ENCODE measurements at places on chromosomes 11 and 22.

- no peak for DNase-seq
Observed at GRCh38 chr11:64996710-64997380, at the start of gene BATF2. TSS of gene BATF2 (minus strand) at chr11:64996971. CDS start at chr11:64996914, 57 bp downstream.

GRCh38 chr11:123061403-123062157, at the start of gene HSPA8:
TSS of gene HSPA8 (minus strand) at chr11:123062136. CDS start at chr11:123061324, 812 bp downstream.
- DNase-seq: peak; percentile 65

DNA sequence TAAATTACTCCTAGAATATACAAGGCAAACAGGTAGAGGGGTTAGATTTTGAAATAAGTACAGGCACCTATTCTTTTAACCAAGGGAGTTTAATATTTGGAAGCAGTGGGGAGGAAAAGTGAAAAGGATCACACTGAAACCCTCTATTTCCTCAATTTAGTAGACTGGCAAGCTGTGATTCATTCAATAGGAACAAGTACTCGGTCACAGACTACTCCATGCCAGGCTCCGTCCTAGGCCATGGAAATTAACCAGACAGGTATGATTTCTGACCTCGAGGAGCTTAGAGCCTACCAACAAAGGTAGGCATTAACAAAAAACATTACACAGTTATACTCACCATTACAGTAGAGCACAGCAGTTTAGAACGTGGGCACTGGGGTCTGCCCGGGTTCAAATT, 40.9 kb downstream of the SIK3 start:
- no peak for DNase-seq

DNA sequence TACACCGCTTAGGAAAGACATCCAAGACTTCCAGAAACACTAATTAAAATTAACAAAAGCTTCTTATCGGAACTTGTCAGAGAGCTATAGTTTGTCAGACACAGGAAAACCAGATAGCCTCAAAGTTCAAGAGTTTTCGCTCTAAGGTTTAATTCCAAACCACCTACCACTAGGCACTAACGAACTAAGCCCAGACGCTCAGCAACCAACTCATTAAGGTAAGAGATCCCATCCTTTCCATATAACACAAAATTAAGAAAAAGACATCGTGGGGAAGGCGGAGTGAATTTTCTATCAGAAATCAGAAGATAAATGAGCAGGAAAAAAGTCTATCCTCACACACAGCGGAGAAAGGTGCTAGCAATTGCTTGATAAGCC, 382 bp downstream of the IMMP1L start:
- DNase-seq: no peak

DNA sequence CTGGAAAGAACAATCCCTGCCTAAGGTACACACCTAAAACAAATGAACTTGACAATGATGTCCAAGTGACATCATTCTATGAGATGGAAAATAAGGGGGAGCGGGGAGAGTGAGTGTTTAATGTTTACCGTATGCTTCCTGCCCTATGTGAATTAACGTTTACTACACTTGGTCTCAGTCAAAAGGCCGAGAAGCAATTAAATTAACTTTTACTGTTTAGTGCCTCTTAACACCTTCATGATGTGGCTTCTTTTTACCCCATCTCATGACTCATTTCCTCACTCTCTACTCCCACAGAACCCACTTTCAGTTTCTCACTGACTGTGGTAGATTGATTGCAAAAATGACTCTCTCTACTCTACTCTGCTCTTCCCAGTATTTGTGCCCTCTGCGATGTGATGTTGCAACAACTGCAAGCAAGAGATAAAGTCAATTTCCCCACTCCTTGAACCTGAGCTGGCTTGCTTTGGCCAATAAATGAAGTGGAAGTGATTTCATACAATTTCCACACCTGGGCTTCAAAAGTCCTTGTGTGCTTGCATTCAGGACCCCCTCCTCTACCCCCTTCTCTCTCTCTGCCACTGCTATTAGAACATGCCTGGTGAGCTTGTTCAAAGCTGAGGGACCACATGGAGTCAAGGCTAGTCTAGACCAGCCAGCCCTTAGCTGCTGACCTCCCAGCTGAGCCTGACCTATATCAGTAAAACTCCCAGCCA, 11.6 kb upstream of the ALKBH3 start:
- no peak for DNase-seq

GRCh38 chr11:124415356-124415923, 9.2 kb downstream of the OR8B4 start:
- no peak for DNase-seq

DNA sequence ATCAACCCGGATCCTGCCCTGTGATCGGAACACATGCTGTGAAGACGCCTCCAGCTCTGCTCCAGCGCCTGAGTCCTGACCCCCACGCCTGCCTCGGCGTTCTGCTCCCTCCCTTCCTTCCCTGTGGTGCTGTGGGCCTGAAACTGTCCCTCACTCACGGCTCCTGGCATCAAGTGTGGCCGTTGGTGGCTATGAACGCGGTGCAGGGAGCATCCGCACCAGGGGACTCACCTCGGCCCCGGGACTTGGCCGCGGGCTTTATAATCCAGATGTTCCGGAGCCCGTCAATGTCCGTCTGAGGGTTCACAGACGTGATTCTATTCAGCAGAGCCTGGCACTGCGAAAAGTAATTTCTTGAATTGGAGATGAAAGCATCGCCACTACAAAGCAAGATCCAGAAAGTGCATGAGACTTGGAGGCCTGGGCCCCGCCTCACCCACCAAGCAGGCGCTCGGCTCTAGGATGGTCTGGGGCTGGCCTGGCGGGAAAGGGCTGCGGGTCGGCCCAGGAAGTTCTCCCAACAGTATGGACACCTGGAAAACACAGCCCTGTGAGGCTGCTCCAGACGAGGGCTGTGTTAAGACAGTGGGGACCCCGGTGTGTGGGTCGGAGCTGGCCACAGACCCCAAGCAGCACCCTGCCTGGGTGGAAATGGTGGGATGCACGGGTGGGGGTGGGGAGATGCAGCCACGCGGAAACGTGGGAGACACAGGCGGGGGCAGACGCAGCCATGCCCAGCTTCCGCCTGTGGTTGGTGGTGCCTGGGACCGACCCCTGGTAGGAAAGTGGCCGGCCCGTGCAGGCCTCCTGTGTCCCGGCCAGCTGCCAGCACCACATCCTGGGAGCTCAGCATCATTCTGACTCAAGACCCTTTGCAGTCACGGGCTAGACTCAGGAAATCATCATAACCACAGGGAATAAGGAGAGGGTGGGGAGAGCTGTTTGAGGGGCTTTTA, 21.8 kb upstream of the IL17REL start:
- DNase-seq: no peak

- DNase-seq: no peak
Observed at GRCh38 chr11:116136987-116137674, 632.9 kb upstream of the CADM1 start.

DNA sequence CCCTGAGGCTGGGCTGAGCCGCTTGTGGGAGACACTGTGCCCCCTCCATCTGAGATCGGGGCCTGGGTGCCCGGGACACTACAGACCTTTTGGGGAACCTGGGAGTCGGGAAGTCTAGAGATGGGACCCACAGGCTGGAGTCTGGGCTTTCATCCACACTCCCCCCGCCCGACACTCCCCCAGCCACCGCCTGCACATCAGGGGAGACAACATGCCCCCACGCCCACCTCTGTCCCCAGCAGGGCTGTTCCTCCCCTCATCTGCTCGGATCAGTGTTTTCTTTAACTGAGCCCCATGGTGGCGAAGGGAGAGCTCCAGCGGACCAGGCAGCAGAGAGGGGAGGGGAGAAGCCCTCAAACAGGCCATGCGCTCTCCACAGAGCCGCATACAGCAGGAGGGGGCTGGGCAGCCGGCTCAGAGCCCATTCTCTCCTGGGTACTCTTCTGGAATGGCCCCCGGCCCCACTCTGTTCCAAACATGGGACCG, 174.7 kb downstream of the IGLL1 start:
- DNase-seq: no peak

DNA sequence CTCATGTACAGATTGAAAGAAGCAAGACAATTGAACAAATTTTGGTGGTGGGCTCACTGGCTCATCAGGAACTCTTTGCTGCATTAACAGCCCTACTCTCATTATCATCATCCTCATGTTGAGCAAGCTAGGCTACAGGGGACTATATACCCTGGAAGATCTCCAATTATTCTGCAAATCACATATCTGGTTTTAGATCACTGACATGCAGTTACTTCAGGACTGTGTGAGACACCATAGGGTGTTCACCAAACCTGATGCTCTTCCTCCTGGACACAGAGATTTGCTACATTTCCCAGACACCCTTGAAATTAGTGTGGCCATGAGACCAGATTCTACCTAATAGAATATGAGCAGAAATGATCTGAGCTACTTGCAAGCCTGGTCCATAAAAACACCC, 23.0 kb upstream of the ME3 start:
- DNase-seq: no peak

GRCh38 chr22:48760481-48761390, 1066.9 kb downstream of the BRD1 start:
- DNase-seq: no peak

DNA sequence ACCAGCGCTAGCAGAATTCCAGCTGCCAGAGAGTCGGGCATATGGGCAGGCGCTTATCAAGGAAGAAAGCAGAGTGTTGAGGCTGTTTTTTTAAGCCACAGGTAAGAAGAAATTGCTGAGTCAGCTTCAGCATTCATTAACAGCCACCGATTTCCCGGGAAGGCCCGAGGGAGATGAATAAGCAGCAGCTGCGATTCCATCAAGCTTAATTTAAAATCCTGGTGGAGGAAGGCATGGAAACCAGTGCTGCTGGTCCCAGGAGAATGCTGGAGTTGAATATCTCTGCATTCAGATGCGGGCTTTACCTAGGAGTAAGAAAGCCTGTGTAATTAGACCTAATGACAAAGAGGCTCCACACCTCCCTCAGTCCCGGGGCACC, 168.8 kb downstream of the BRD1 start:
- no peak for DNase-seq

GRCh38 chr11:68130121-68130520, 8.9 kb upstream of the CHKA start:
- no peak for DNase-seq

DNA sequence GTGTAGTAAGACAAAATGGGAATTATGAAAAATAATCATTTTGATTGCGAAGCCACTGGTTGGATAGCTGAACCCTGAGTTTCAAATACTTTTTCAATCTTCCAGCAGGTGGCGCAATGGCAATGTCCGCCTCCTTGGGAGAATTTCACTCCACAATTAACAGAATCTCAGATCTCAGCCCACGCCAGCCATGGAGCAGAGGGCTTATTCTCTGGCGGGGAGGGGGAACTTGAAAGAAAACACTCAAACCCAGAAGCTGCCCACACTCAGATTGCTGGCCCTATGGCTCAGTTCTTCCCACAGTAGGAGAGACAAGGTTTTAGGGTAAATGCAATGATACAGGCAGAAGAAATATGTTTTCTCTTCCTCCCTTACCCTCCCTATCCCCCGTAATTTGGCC, 38.7 kb upstream of the RCN1 start:
- DNase-seq: peak; percentile 2

DNA sequence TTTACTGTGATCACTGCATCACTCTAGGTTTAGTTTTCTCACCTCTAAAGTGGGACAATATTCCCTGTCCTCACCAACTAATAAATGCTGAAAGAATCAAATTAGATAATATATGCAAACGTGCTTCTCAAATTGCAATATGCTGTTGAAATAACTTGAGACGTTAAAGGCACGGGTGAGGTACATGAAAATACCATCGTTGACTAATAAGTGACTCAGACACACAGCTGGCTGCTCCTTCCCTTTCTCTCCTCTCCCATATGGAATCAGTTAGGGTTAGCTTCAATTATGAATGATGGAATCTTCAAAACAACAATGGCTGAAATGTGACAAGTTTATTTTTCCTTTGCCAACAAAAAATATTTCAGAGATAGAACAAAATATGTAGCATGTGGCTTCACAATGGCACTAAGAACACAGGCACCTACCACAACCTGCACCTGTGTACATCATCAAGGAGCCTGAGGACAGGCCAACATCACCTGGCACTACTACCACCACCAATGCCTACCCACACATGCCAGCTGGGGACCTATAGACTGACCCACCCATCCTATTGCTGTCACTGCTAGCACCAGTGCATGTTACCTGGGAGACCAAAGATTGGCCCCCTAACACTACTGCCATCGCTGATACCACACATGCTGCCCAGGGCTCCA, 13.7 kb downstream of the GDPD4 start:
- DNase-seq: no peak

GRCh38 chr22:20793748-20794649, 20.1 kb downstream of the SERPIND1 start:
- DNase-seq: no peak

- no peak for DNase-seq
Observed at GRCh38 chr11:89065066-89065465, 716 bp downstream of the GRM5 start.

DNA sequence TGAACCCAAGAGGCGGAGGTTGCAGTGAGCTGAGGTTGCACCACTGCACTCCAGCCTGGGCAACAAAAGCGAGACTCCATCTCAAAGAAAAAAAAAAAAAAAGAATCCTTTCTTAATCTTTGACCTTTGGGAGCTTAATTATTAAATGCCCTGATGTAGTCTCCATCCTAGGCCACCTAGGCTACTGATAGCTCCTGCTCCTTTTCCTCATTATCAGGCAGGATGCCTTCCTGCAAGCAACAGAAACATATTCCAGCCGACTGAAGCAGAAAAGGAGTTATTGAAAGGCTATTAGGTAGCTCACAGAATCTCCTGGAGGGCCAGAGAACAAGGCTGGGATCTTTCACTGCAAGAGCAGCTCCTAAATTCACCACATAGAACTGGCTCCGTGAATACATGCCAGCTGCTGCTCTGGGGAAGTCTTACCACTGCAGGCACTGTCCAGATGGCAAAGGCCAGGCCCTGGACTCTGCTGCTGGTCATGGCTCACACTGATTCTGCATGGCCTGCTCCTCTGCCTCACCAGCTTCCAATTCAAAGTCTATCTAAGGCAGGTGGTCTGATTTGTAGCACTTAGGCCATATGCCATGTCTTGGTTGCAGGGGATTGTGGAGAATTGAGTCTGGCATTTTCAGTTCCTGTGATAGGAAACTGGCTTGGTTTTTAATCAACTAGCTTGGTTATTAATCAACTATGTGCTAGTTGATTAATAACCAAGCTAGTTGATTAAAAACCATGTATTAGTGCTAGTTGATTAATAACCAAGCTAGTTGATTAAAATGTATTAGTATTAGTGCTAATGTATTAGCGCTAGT, 26.0 kb upstream of the POLD3 start:
- no peak for DNase-seq

DNA sequence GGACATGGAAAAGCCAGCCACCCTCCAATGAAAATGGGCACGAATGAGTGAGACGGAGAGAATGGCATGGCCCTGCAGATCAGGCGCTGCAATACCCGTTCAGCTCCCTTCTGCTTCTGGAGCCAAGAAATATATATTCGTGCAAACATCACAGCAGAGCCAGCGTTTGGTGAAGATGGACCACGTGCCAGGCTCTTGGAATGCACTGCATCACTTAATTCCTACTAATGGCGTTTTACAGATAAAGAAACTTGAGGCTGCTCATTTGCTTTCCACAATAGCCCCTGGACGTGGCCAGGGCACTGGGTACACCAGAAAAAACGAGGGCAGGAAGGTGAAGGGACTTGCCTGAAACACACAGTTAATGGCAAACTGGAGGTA, 1.6 kb upstream of the FXYD2 start:
- DNase-seq: no peak

GRCh38 chr11:64241241-64241490, 271 bp downstream of the FKBP2 start:
- peak; percentile 99 for DNase-seq

GRCh38 chr11:69468911-69469885, 12.3 kb upstream of the LINC01488 start:
- DNase-seq: no peak

- no peak for DNase-seq
Observed at GRCh38 chr11:62600367-62601121, 1.1 kb downstream of the MTA2 start.

GRCh38 chr11:7690648-7691047, 15.6 kb downstream of the OVCH2 start:
- DNase-seq: no peak

- DNase-seq: no peak
Observed at GRCh38 chr22:19599626-19600243, 75.5 kb upstream of the CLDN5 start.

Data from stimulated activated CD8-positive, alpha-beta memory T cell treated with anti-CD3 and anti-CD28 coated beads, Interleukin-4, amount 100 ng/mL, for 24 hours (primary cell).